ENCODE measurements at places on chromosomes 7 and 10. TPM values are rescaled to one million over a fixed set of nuclear protein-coding genes. Genes with fewer than 3 reads are reported as not detected.

DNA sequence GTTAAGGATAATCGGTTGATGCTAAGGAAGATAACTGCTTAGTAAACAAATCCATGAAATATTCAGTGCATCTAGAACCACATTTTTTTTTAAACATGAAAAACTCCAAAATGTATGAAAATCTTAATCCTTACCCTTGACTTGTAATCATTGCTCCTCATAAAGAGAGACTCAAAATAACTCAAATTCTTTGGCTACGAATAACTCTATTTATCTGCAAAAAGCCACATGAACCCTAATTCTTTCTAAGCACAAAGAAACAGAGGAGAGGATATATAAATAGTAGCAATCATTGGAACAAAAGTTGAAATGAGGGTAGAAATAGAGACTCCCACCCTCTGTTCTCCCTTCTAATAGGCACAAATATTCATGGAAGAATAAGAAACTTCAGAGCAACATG is 40.2 kb downstream of the ANK3 start:
- peaks cover 8% of the 10 kb centered on the region for H3K4me1 ChIP-seq
- no peaks in the 10 kb centered on the region for H3K36me3 ChIP-seq
- H3K27ac ChIP-seq = no peak overlapping the region

GRCh38 chr10:34599026-34599795 is 215.9 kb downstream of the PARD3 start:
- peaks cover 4% of the 10 kb centered on the region for H3K27me3 ChIP-seq
- H3K4me3 ChIP-seq = no peak overlapping the region
- no peak for DNase-seq

DNA sequence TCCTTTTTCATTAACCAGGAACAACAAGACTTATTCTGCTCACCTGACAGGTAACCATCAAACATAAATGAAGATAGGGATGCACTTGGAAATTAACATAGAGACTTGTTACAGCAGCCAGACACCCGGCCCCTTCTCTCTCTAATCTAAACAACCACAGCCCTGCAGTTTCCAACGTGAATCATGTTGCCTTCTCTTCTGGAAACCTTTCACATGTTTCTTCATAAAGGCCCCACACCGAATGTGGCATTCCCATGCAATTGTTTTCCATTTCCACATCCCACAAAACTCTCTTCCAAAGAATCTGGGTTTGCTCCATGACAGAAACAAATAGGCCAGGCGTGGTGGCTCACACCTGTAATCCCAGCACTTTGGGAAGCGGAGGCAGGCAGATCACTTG is 15.0 kb upstream of the WDR86 start:
- no peak overlapping the region for H3K27ac ChIP-seq
- H3K4me3 ChIP-seq = no peak overlapping the region
- no peaks in the 10 kb centered on the region for H3K27me3 ChIP-seq
- DNase-seq = no peak
- peaks cover 10% of the 10 kb centered on the region for H3K36me3 ChIP-seq

Gene NUTM2E
- not detected for total RNA-seq

GRCh38 chr7:36462551-36463137 is 73.0 kb downstream of the ANLN start:
- peaks cover 7% of the 10 kb centered on the region for H3K27me3 ChIP-seq
- H3K36me3 ChIP-seq = no peaks in the 10 kb centered on the region
- DNase-seq = no peak
- H3K4me3 ChIP-seq = no peak overlapping the region
- no peak overlapping the region for H3K27ac ChIP-seq

Gene CALHM2
- 18.8 TPM for total RNA-seq

- H3K27me3 ChIP-seq = no peaks in the 10 kb centered on the region
- peak; percentile 72 for DNase-seq
- peaks cover 9% of the 10 kb centered on the region for H3K36me3 ChIP-seq
- H3K27ac ChIP-seq = peak overlapping the region; percentile 59
Observed at GRCh38 chr7:36686499-36686898, 37.8 kb downstream of the AOAH start.

- H3K36me3 ChIP-seq = peaks cover 3% of the 10 kb centered on the region
- H3K27me3 ChIP-seq = peaks cover 6% of the 10 kb centered on the region
- no peak for DNase-seq
- H3K4me1 ChIP-seq = peaks cover 25% of the 10 kb centered on the region
Observed at GRCh38 chr7:149285603-149286002, 23.6 kb downstream of the ZNF783 start.

GRCh38 chr7:132221356-132221755 is 354.9 kb downstream of the PLXNA4 start:
- H3K4me1 ChIP-seq = no peaks in the 10 kb centered on the region
- no peak overlapping the region for H3K4me3 ChIP-seq
- no peaks in the 10 kb centered on the region for H3K27me3 ChIP-seq
- no peaks in the 10 kb centered on the region for H3K36me3 ChIP-seq
- DNase-seq = no peak
- H3K27ac ChIP-seq = no peak overlapping the region

DNA sequence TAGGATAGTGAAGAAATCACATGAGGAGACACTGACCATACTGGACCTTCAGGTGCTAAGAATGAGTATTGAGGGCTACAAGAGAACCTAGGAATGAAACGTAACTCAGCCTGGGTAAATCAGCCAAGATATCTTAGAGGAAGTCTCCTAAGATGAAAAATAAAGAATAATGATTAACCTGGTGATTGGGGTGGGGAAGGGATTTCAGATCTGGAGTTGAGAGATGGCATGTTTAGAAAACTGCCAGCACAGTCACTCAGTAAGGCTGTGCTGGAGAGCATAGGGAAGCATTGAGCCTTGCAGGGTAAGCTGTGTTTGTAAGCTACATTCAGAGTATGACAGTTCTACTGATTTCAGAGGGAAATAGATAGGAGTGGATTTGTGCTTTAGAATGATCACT is 1.9 kb upstream of the MALRD1 start:
- H3K27ac ChIP-seq = no peak overlapping the region
- H3K36me3 ChIP-seq = no peaks in the 10 kb centered on the region
- H3K4me1 ChIP-seq = no peaks in the 10 kb centered on the region
- H3K27me3 ChIP-seq = no peaks in the 10 kb centered on the region

Gene NUTM2D
- 1.6 TPM for total RNA-seq

Gene DUS4L
- total RNA-seq = 14.9 TPM

Gene CD36
- total RNA-seq = 0.65 TPM

GRCh38 chr10:93398528-93398927 is 83.6 kb downstream of the MYOF start:
- no peak overlapping the region for H3K27ac ChIP-seq
- peaks cover 18% of the 10 kb centered on the region for H3K4me1 ChIP-seq
- H3K4me3 ChIP-seq = peak overlapping the region; percentile 48
- no peak for DNase-seq
- H3K27me3 ChIP-seq = no peaks in the 10 kb centered on the region
- peaks cover 31% of the 10 kb centered on the region for H3K36me3 ChIP-seq

GRCh38 chr7:24834128-24834798 is 77.0 kb upstream of the GSDME start:
- peaks cover 48% of the 10 kb centered on the region for H3K4me1 ChIP-seq
- H3K27ac ChIP-seq = no peak overlapping the region
- DNase-seq = peak; percentile 2
- H3K4me3 ChIP-seq = no peak overlapping the region
- H3K27me3 ChIP-seq = no peaks in the 10 kb centered on the region

- no peak for DNase-seq
- H3K27me3 ChIP-seq = no peaks in the 10 kb centered on the region
- peaks cover 10% of the 10 kb centered on the region for H3K4me1 ChIP-seq
- no peak overlapping the region for H3K4me3 ChIP-seq
- no peak overlapping the region for H3K27ac ChIP-seq
Observed at GRCh38 chr7:111510584-111511378, 51.5 kb downstream of the IMMP2L start.
